ENCODE measurements at places on chromosomes 7 and 10. TPM values are rescaled to one million over a fixed set of nuclear protein-coding genes. Genes with fewer than 3 reads are reported as not detected.

DNA sequence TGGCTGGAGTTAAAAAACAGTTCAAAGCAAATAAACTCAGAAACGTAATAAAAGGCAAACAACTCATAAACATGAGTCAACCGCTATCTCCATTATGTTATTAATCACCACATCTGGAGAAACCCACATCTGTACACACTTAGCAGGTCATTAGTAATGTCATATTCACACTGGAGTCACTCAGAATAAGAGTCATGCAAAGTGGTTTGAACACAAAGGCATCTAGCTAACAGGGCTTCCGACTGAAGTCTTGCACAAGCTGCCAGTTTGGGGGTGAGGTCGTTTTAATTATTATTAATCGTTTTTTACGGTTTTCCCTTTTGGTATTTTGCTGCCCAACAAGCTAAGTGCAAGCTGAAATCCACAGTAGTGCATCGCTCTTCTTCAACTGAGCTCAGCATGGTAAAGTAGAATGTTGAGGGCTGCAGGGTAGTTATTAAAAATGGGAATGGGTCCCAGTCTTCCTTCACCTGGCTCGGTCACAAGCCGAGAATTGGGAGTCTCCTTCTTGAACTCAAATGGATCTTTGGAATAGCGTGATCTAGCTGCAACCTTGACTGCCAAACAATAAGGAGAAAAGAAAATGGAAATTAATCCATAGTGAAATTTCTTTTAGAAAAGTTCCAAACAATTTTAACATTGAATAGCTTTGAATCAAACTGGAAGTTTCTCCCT lies 663.5 kb downstream of the KCNMA1 start:
- peak; percentile 52 for DNase-seq

Gene CREB3L2
- 105 TPM for total RNA-seq

DNA sequence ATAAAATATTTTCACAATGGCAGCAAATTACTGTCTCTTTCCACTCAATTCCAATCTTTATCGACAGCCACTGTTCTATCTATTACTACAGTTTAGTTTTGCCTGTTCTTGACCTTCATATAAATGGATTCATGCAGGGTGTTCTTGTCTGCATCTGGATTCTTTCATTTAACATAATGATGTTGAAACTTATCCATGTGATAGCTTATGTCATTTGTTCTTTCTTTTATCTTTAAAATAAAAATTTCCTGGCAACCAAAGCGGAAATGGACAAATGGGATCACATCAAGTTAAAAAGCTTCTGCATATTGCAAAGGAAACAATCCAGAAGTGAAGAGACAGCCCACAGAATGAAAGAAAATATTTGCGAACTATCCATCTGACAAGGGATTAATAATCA lies 20.5 kb upstream of the DMTF1 start:
- no peak for DNase-seq

DNA sequence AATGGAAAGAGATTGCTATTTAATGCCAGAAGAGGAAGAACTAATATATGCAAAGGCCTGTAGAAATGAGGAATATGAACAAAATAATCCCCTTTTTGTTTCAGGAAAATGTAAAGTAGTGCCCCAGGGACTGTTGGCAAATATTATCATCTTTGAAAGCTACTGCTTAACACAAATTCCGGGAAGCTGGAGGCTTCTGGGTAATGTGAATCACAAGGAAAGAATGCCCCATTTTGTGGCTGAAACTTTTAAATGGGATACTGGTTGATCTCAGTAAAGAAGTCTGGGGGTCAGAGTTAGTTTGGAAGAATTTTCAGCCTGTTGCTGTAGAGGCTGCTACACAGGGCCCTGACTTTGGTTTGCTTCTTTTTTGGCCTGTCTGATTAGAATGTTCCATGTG lies 141.0 kb downstream of the PTEN start:
- DNase-seq, result peak; percentile 46

Gene COL28A1
- not detected for total RNA-seq

Gene ABCB1
- 9.3 TPM for total RNA-seq

DNA sequence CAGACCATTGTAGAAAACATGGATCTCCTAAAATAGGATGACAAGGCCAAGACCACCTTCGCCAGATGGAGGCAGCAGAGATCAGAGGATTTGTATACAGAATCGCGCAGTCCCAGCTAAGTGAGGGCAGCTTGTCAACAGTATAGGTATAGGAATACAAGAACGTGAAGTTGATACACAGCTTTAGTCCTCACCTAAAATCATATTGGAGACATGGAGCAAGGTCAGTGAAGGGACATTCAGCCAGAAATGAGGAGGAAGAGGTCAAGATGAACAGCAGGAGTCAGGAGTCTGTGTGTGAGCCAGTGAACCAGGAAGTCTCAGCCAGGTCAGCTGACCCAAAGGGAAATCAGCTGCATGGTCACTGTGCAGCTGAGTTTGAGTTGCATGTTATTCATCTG lies 263.4 kb upstream of the PRKCQ start:
- no peak for DNase-seq

- no peak for DNase-seq
Observed at GRCh38 chr10:97178074-97178473, 7.7 kb downstream of the SLIT1 start.

Gene SP4
- total RNA-seq, result 2.8 TPM

DNA sequence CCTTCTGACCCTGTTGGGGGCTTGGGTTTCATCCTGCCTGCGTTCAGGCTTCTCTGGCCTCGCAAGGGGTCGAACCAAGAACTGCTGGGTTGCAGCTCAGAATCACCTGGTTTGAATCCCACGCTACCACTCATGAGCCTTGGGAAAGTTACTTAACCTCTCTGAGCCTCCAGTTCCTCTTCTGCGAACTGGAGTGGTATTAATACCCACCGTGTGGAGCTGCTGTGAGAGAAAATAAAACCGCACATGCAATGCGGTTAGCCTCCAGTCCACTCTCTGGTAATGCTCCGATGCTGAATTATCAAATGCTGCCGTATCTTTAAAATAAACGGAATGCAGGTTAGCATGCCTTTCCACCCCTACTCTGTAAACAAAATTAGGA lies 171.9 kb downstream of the ARHGAP12 start:
- DNase-seq, result no peak

Gene POLR2J2
- 6.9 TPM for total RNA-seq

GRCh38 chr7:80330434-80330833 lies 181.4 kb downstream of the GNAT3 start:
- DNase-seq, result peak; percentile 76

- DNase-seq, result no peak
Observed at GRCh38 chr10:76297358-76297757, 865.9 kb downstream of the LRMDA start.

Gene ATOH7
- 0.12 TPM for total RNA-seq

GRCh38 chr10:33421789-33422462 lies 87.5 kb upstream of the NRP1 start:
- peak; percentile 86 for DNase-seq

DNA sequence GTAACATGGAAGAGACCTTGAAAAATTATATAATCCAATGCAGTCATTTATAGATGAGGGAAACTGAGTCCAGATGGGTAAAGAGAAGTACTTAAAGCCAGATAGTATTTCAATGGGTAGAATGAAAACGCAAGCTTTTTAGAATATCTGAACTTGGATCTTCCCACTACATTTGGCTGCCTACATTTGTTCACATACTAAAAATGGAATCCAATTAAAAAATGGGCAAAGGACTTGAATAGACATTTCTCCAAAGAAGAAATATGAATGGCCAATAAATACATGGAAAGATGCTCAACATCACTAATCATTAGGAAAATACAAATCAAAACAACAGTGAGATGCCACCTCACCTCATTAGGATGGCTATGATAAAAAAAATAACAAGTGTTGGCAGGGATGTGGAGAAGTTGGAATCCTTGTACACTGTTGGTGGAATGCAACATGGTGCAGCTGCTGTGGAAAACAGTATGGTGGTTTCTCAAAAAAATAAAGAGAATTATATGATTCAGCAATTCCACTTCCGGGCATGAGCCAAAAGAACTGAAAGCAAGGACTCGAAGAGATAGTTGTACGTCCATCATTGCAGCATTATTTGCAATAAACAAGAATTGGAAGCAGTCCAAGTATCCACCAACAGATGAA lies 188.0 kb downstream of the FRMD4A start:
- DNase-seq, result no peak

Gene LMOD2
- total RNA-seq, result not detected

- DNase-seq, result no peak
Observed at GRCh38 chr10:116783011-116783655, 40.8 kb upstream of the HSPA12A start.

Gene MOGAT3
- total RNA-seq, result not detected

DNA sequence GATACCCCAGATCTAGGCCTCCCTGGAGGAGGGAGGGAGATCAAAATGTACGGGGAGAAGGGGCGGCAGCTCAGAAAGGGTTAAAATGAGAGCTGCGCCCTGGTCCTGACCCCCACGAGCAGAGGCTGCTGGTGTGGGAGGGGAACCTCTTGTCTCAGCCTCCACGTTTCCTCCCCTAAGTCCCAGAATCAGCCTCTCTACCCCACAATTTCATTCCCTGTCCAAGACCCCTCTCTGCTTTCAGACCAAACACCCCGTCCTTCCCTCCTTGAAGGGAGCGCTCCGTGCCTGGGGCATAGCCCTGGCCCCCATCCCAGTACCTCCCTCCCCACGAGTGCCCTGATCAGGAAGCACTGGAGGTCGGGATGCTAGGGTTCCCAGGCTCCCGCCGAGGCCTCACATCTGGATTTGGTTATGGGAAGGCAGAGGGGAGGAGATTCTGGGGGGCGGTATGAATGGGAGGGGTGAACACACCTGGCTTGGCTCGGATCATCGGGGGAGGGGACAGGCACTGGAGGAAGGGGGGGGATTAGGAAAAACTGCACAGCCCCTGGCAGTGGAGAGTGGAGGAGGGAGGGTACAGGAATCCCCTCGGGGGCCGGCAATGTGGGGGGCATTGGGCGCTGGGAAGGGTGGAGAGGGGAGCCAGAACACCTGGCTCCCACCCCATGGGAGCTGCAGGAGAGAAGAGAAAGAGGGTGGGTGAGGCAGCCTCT lies 2.7 kb downstream of the EPHB4 start:
- no peak for DNase-seq

DNA sequence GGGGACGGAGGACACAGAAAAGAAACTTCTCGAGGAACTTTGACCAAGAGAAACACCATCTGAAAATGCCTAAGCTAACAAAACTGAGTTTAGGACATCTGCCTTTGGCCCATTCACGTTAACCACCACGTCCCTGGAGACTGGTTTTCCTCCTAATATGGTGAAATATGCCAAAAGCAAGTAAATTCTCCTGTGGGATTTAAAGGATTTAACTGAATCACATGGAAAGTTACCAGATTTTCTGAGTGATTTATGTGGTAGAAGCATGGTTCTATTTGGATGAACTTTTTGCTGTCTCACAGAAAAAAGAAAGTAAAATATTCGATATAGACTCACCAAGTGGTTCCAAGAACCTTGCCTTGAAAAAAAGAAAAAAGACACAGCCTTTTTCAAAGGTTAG lies 30.4 kb upstream of the BMPER start:
- DNase-seq, result peak; percentile 32

DNA sequence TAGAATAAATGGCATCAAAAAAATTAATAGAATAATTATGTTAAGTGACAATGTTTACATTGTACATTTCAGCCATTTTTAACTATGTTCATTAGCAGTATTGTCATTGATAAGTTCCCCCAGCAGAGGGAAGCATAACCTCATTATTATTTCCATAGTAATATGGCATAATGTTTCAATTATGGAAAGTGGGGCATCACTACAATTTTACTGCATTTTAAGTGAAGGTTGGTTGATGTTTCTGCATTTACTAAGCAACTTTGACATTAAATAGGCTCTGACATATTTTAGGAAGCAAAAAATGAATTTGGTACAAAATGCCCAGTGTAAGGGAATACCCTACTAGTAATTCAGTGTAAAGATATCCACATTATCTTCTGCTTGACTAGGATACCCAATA lies 218.3 kb downstream of the SEMA3A start:
- DNase-seq, result peak; percentile 36

Gene AGBL3
- total RNA-seq, result 0.69 TPM

- no peak for DNase-seq
Observed at GRCh38 chr10:113180401-113181154, 230.5 kb downstream of the TCF7L2 start.

DNA sequence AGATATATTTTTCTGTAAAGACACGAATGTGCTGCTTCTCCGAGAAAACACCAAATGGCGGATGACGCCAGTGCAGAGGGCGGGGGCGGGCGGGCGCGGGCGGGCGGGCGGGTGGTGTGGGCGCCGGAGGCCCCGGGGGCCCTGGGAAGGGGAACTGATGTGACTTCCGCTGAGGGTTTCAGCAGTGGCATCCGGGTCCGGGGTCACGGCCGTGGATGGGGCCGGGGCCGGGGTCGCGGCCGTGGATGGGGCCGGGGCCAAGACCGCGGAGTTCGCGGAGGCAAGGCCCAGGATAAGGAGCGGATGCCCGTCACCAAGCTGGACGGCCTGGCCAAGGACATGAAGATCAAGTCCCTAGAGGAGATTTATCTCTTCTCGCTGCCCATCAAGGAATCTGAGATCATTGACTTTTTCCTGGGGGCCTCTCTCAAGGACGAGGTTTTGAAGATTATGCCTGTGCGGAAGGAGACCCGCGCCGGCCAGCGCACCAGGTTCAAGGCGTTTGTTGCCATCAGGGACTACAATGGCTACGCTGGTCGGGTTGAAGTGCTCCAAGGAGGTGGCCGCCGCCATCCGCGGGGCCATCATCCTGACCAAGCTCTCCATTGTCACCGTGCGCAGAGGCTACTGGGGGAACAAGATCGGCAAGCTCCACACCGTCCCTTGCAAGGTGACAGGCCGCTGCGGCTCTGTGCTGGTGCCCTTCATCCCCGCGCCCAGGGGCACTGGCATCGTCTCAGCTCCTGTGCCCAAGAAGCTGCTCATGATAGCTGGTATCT lies 20.3 kb upstream of the IGF2BP3 start:
- DNase-seq, result no peak

- peak; percentile 26 for DNase-seq
Observed at GRCh38 chr7:102927312-102927933, 14.6 kb downstream of the LRRC17 start.

- no peak for DNase-seq
Observed at GRCh38 chr10:19310066-19310465, 261.5 kb downstream of the MALRD1 start.

- DNase-seq, result no peak
Observed at GRCh38 chr10:96650958-96651357, 64.1 kb upstream of the TM9SF3 start.

GRCh38 chr7:107162475-107162874 lies 6.3 kb upstream of the HBP1 start:
- DNase-seq, result no peak

DNA sequence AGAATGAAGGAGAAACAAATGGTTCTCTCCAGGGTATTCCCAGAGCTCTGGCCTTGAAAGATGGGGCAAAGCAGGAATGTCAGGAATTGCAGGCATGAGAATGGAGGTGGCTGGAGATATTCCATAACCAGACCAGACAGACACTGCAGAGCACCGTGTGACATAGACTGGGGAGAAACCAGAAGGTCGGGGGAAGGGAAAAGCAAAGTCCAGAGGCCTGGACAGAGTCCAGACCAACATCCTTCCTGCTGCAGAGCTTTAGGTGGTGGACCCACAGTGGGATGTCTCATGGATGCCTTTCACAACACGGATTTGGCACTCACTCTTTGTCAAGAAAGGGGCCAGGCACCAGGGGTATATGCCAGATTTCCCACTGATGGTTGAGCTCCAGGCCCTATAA lies 177.2 kb upstream of the INHBA start:
- DNase-seq, result peak; percentile 65

Measured in HFFc6 (cell line).